ENCODE measurements at places on chromosomes 6 and 20.

- DNase-seq = no peak
Measured at GRCh38 chr6:43904311-43905123, 134.5 kb downstream of the VEGFA start.

DNA sequence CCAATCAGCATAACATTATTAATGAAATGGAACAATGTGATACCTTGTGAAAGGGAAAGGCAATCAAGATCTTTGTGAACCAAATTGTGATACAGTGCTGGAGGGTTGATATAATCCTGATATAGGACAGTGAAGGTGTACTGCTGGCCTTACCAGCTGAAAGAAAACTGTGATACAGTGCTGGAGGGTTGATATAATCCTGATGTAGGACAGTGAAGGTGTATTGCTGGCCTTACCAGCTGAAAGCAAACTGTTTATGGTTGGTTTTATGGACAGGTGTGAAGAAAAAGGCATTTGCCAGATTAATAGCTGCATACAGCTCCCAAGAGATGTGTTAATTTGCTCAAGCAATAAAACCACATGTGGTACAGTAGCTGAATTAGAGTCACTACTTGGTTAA, 73.9 kb downstream of the MRAP2 start:
- DNase-seq = no peak

DNA sequence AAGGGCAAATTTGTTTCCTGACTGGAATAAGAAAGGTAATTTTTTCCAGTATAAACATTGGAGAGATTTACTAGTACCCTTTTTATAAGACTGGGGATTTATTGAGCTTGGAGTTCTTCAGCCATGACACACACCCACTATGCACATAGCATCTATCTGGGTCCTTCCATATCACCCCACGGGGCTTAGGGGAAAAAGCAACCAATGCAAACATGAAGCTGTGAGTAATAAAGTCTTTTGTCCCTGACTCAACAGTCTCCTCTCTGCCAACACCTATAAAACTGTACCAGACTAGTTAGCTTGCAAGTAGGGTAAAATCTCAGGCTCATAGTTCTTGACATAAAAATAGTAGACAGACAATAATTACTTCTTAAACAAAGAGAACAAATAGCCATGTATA, 23.4 kb downstream of the COL21A1 start:
- DNase-seq = no peak

GRCh38 chr6:164315376-164315775, 900.9 kb downstream of the QKI start:
- DNase-seq = no peak

DNA sequence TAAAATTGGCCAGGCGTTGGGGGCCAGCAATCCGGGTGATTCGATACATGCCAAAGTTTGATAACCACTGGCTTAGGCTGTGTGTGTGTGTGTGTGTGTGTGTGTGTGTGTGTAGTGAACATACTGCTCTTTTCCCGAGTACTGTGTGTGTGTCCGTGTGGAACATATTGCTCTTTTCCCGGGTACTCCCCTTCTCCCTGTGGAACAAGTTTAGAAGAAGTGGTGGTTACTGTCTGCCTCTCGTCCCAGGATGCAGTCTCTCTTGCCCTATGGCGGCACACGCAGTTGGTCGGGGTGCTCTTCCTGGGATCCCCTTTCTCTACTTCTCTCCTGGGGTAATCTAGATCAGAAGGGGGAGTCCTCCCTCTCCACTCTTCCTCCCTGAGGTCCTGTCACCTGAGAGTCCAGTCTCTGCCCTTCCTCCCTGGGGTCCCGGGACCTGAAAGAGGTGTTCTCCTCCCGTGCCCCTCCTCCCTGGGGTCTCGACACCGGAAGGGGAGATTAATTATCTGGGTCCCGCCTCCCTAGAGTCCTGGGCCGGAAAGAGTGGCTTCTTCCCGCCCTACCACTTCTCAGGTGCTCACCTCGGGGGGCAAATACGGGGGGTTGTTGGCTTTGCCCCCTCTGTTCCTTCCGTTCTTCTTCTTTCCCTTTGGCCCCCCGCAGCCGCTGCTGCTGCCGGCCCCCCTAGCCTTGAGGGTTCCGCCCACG, 516 bp downstream of the GTPBP2 start:
- peak; percentile 45 for DNase-seq

DNA sequence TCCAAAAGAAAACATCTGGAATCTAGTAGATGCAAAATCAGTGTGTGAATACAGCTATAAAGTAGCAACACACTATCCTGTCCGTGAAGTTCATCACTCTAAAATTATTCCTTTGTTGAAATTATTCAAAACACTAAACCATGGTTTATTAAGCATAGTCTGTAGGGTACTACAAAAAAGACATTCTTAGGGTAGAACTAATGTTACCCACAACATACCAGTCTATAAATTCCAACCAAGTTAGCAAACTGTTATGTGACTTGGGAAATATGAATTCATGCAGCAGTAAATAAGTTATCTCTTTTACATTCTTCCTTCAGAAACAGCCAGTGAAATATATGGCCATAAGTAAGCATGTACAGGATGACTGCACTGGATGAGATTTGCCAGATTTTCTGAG, 580.3 kb upstream of the ADGRB3 start:
- no peak for DNase-seq

DNA sequence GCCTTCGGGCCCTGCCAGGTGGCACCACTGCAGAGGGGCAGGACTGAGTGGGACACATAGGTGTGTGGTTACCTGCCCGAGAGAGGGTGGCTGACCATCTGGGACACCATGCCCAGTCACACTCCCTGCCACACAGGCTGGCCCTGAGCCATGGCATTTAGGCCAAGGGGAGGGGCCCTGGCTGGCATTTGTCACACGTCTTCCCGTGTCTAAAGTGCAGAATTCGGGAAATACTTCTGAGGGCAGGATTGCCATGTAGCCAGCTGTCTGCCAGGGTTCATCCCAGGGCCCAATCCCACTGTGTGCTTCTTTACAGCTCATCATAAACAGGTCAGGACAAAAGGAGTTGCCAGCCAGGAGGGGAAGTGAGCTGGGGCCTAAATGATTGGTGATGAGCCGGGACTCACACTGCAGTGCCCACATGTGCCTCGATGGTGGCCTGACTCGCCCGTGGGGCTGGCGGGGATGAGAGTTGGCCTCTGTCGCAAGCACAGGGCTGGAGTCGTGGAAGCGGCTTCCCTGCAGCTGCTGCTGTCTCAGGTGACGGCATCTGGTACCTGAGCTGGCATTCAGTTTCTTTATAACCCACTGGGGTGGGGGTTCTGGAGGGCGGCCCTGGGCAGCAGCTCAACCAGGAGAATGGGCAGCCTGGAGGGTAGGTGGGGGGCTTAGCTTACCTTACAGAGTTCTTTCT, 5.9 kb upstream of the UNC93A start:
- no peak for DNase-seq

DNA sequence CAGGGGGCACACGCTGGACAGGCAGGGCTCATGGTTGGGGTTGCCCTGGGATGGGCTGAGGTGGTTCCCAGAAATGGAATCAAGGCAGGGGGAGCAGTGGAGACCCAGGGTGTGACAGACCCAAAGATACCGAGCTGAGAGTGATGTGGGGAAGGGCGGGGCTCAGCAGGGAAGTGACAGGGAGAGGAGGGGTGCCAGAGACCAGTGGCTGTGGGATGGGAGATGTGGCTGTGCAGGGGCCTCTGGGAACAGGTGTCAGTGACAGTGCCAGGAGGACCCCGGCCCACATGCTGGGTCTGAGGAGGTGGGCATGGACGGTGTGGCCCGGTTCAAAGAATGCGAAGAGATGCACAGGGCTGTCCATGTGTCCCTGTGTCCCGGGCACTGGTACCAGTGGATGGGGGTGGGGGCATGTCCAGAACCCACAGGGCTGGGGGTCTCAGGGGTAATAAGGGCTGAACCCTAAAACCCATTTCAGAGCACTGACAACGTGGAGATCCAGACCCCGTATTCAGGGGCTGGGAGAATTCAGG, 1.0 kb downstream of the CABLES2 start:
- DNase-seq = no peak

DNA sequence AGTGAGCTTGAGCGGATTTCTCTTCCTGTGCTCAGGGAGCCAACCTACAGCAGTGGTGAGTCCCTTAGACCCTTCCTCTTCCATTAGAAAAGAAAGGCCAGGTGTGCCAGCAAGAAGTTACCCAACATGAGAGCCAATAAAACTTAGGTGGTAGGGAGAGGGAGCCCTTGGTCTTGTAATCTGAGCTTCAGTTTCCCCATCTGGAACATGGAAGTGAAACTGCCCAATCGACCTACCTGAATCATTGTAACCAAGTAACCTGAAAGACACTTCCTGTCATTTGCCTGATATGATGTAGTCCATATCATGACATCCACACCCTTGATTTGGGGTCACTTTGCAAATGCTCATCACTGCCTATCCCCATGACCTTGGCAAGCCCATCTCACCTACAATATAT, 66.4 kb downstream of the MDGA1 start:
- no peak for DNase-seq

DNA sequence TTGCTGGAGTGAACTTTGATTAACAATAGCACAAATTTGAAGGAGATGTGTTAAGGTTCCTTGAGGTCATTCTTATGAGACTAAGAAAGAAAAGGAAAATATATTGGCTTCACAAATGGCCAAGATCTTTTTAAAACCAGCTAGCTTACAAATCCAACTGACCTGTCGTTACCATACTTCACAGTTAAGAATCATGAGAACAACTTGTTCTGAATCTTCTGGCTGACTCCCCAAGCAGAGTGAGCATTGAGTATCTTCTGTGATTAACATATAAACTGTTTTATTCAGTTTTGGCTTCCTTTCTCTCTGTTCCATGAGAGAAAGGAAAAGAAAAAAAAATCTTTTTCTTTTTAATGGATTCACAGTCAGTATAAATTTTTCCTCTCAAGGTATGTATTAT, 277.1 kb downstream of the KHDC1L start:
- no peak for DNase-seq

DNA sequence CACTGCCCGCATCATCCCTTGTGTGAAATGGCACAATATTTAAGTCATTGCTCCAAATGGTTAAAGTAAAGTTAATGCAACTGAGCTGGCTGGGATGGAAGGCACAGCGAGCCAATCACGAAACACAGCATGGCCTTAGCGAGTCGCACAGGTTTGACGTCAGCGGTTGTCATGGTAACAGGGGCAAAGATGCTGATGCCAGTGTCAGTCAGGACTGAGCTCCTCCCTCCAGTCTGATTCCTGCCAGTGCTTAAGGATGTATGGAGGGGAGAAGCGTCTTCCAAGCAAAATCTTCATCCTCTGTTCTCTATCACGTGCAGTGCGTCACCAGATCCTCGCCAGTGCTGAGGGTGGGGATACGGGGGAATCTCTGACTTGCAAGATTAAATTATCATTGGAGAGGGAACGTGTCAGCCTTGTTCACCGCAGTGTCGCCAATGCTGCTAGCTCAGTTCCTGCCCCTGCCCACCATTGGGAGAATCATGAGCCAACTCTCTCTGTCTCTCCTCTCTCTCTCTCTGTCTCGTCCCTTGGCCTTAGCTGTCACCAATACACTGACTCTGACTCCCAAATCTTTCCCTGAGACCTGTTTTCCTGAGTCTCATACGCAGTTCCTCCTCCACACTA, 24.5 kb downstream of the TSPYL4 start:
- no peak for DNase-seq

- no peak for DNase-seq
Measured at GRCh38 chr6:45387236-45387635, 9.5 kb upstream of the SUPT3H start.

- no peak for DNase-seq
Measured at GRCh38 chr6:13030396-13030795, 297.9 kb downstream of the TBC1D7 start.

DNA sequence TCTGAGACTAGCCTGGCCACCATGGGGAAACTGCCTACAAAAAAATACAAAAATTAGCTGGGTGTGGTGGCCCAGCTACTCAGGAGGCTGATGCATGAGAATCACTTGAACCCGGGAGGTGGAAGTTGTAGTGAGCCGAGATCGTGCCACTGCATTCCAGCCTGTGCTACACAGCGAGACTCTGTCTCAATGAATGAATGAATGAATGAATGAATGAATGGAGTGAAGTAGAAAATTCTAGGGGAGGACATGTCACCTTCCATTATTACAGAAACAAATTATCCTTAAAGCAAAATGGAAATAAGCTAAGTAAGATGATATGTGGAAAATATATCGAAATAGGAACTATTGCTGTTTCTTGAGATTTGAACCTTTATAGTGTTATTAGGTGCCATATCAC, 2.9 kb upstream of the PNISR start:
- no peak for DNase-seq

DNA sequence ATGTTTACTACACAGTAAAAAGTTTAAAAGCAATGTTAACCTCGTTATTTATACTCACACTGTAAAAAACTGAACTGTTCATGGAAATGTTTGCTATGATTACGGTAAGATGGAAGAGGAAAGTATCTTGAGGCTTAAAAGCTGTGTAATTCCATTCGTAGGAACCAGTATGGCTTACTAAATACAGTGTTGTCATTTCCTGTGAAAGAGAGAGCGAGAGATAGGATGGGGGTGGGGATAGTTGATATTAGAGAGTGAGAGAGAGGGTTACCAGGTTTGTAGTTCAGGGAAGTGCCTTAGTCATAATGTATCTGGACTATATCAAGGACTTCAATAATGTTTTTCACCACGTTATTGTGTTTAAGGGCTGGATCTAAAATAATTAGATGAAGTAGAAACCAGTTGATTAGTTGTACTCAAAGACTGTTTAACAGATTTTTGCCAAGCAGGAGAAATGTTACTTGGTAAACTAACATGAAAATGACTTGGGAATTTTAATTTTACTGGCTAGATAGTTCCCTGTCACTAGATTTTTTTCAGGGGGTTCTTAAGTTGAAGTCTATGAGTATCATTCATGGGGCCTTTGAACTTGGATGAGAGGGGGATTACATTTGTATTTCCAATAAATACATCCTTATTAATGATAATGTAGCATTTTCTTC, 30.4 kb downstream of the AFDN start:
- no peak for DNase-seq

- no peak for DNase-seq
Measured at GRCh38 chr6:43798688-43799444, 28.9 kb downstream of the VEGFA start.

DNA sequence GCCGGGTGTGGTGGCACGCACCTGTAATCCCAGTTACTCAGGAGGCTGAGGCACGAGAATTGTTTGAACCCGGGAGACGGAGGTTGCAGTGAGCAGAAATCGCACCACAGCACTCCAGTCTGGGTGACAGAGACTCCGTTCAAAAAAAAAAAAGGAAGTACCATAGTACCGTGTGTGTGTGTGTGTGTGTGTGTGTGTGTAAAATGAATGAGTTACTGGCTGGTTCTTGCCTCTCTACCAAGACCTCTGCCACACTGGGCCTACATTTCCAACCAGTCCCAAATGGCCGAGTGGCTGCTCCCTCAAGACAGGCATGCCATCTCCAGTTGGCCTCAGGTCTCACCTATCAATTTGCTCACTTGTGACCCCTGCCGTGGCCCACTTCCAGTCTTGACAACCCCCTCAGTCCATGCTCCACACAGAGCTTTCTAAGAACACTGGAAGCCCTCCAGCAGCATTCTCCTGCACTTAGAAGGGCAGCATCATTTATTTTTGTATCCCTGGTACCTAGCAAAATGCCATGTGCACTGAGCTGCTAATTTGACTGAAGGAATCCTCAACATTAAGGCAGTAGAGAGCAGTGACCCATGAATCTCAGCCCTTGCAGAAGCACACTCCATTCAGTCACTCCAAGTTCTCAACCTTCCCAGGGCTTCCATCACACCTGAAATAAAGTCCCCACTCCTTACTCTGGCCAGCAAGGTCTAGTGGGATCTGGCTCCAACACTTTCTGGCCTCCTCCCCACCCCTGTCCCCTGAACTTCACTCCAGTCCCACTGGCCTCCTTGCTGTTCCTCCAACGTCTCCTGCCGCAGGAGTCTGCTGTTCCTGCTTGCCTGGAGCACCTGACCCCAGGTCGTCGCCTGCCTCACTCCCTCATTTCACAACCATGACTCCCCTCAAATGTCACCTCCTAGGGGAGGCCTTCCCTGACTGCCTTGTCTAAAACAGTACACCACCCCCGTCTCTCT, 29.9 kb downstream of the COX4I2 start:
- no peak for DNase-seq

Data from NCI-H2081 (cell line).